Activated CD4-positive, alpha-beta memory T cell treated with anti-CD3 and anti-CD28 coated beads for 36 hours (primary cell): ENCODE measurements at places on chromosomes 4 and X. TPM values are rescaled to one million over a fixed set of nuclear protein-coding genes. Genes with fewer than 3 reads are reported as not detected.
A peak's percentile ranks its signal among the peaks of the same experiment; 100 is the strongest.

DNA sequence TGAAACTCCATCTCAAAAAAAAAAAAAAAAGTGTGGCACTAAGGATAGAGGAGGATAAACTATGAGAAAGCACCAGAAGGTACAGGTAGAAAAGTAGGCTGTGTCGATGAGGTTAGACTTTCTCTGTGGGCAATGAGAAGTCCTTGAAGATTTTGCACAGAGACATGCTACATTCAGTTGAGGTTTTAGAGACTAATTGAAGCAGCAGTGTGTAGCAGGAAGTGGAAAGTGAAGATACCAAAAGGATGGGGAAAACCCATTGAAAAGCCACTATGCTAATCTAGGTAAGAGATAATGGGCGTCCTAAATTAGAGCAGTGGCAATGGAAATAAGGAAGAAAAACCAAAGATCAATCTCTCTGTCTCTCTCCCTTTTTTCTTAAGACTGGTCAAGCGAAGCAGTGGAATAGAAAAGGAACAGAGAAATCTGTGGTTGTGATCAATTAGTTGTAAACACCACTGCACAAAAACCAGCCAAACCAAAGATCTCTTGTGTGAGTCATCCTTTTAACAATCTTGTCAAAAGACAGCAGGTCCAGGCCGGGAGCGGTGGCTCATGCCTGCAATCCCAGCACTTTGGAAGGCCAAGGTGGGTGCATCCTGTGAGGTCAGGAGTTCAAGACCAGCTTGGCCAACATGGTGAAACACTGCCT lies 3.5 kb downstream of the SPINK2 start:
- peak; percentile 42 for DNase-seq

RTL3 gene
- not detected for total RNA-seq

- no peak for DNase-seq
Measured at GRCh38 chr4:1245481-1246051, 3.4 kb downstream of the CTBP1 start.

DNA sequence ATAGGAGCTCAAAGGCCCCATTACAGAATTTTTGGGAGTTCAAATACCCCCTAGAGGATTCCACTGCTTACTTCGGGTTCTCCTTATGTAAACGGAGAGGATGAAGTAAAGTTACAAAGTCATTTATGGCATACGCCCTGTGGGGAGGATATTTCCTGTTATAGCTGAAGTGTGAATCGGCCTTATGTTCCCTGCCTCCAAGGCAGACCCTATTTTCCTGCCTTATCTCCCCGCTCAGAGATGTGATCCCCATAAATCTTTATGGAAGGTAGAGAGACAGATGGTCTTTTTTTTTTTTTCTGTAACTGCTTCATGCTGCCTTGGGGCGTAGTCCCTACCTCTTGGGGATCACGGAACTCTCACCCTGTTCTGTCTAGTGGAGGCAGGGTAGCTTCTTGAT lies 56.0 kb upstream of the DHX15 start:
- DNase-seq = no peak

- peak; percentile 53 for DNase-seq
Measured at GRCh38 chr4:40688446-40689095, 58.9 kb upstream of the RBM47 start.

EFHC2 gene
- 0.58 TPM for total RNA-seq

DNA sequence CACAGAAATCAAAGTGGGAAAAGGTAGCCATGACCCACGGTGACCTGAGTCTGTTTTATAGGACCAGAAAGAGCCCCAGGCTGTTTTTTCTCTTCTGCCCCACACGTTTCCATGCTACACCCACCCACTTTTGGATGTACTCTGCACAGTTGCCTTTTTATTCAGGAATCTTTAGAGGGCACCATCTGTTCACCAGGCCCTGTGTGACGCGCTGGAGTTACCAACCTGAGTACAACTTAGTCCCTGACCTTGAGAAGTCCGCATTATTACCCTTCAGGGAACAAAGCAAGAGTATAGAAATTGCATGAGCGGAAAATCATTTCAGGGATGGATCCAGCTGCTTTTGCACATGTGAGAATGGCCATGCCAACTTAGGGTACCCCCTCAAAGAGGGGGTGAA lies 207.8 kb upstream of the GATB start:
- DNase-seq = no peak

MAGEB17 gene
- total RNA-seq = not detected

DNA sequence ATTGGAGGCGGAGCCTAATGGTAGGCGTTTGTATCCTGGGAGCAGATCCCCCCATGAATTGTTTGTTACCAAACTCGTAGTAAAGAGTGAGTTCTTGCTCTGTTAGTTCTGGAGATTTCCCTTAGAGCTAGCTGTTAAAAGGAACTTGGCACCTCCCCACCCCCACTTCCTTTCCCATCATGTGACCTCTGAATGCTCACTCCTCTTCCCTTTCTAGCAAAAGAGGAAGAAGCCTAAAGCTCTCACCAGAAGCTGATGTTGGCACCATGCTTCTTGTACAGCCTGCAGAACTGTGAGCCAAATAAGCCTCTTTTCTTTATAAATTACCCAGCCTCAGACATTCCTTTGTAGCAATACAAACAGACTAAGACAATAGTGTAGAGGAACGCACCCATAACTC lies 13.8 kb upstream of the ATOH1 start:
- DNase-seq = no peak

- DNase-seq = no peak
Measured at GRCh38 chrX:13638826-13639225, 14.1 kb upstream of the TCEANC start.

- no peak for DNase-seq
Measured at GRCh38 chr4:186660403-186660802, 63.3 kb downstream of the FAT1 start.

GSX2 gene
- total RNA-seq = not detected

UGT2B28 gene
- not detected for total RNA-seq

ZNF157 gene
- 0.53 TPM for total RNA-seq

CYLC1 gene
- not detected for total RNA-seq

DNA sequence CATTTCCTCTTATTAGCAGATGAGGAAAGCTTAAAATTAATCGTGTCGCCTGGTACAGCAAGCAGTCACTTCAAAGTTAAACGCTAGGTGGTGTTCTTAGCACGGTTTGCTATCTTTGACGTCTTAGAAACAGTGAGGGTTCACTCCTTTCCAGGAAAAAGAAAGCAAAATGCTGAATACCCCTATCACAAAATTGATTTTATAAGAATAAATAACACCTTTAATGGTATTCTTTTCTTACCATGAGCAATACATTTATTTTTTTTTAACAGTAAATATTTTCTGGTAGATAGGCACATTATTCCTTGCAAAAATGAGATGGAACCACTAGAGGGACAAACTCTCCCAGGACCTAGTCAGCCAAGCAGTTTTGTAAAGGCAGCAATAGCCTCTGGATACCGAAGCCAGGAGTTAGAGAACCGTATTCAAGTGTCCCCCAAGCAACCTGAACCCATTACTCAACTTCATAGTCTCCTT lies 153.9 kb downstream of the KDR start:
- DNase-seq = no peak

UVSSA gene
- 20.2 TPM for total RNA-seq

TEX11 gene
- total RNA-seq = not detected

SMIM43 gene
- not detected for total RNA-seq

DNA sequence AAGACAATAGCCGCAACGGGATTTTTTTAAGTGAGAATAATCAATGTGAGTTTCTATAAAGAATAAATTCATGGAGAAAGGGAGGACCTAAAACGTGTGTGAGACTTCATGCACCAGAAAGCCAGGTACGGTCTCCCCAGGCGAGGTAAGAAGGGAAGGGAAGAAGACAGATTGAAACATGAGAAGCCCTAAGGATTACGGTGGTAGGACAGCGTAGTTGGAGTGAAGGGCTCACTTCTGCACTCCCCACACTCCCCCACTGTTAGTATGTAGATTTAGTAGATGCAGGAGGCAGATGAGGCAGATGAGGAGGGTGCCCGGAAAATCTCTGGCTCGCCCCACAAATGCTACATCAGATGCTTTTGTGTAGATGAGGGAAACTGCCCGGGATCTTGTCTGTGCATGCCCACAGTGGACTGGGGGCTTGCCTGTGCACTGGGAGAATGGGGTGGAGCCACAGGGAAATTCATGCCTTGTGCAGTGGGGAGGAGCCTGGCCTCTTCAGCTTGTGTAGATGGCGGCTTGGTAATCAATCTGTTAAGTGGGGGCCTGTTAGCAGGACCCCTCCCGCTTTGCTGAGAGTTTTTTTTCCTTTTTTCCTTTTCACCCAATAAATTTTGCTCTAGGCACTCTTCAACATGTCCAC lies 1544.5 kb upstream of the TENM3 start:
- no peak for DNase-seq

RAI2 gene
- total RNA-seq = 0.43 TPM

GRCh38 chr4:81786063-81786763 lies 314.5 kb upstream of the RASGEF1B start:
- no peak for DNase-seq

GRCh38 chr4:40564815-40565483 lies 64.7 kb downstream of the RBM47 start:
- DNase-seq = no peak

DNA sequence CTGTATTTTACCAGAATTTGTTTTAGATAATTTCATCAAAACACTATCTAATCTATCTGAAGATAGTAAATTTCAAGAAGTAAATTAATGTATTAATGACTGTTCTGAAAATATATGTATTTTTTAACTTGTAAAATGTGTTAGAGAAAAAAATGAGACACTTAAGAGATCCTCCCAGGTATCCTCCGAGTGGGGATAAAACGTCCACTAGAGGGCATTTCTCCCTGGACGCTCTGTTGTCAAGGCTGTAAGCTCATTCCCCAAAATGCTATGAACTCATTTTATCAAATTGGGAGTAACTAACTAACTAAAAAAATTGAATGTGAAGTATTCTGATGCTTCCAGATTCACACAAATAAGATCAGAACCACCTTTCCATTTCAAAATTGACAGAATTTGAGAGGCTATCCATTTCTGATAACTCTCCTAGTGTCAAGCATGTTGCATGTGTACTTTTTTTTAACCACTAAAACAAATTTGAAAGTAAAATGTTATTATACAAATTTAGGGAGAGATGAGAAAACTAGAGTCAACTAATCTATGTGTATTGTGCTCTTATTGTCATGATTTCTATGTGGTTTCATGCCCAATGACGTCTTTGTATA lies 337.3 kb upstream of the HS3ST1 start:
- peak; percentile 15 for DNase-seq

NEK1 gene
- total RNA-seq = 11.4 TPM
